Small intestine (tissue), 16 donors: ENCODE measurements at places on chromosomes 1 and 21. TPM values are rescaled to one million over a fixed set of nuclear protein-coding genes. Genes with fewer than 3 reads are reported as not detected.

DNA sequence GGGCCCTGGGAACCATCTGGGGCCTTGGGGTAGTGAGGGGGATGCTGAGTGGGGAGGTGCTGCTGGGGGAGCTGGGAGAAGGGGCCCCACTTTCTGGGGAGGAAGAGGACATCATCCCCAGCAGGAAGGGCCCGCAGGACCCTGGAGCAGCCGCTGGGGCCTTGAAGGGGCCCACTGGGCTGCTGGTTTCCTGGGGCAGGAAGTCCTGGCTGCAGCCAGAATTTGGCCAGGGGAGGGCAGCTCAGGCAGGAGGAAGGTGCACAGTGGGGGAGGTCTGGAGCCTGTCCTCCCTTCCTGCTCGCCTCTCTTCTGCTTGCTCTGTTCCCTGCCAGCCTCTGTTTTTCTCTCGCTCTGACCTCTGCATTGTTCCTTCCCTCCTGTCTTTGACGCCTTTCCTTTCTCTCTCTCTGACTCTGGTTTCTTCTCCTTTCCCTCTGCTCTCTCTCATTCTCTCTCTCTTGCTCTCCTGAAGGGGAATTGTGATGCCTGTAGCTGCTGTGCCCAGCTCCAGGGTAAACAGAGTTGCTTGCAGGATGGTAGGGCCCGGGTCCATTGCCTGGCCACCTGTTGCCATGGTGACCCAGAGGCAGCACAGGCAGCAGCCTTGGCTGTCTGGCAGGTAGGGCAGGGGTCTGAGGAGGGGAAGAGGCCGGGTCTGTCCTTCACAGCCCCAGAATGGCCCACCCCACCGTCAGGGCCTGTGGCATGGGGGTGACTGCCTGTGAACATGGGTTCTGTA lies 23.9 kb downstream of the ACOT11 start:
- H3K27me3 ChIP-seq: no peaks in the 10 kb centered on the region
- no peak for DNase-seq
- H3K27ac ChIP-seq: no peak overlapping the region
- H3K4me3 ChIP-seq: no peak overlapping the region
- peaks cover 1% of the 10 kb centered on the region for H3K36me3 ChIP-seq

GRCh38 chr1:111884772-111885443 lies 104.6 kb downstream of the KCND3 start:
- H3K27ac ChIP-seq: no peak overlapping the region
- H3K4me1 ChIP-seq: no peaks in the 10 kb centered on the region
- no peaks in the 10 kb centered on the region for H3K27me3 ChIP-seq
- H3K36me3 ChIP-seq: no peaks in the 10 kb centered on the region
- no peak overlapping the region for H3K4me3 ChIP-seq

GRCh38 chr1:38581396-38581795 lies 278.2 kb downstream of the RRAGC start:
- H3K4me1 ChIP-seq: no peaks in the 10 kb centered on the region
- peaks cover 2% of the 10 kb centered on the region for H3K27me3 ChIP-seq
- no peak for DNase-seq
- no peak overlapping the region for H3K4me3 ChIP-seq
- no peaks in the 10 kb centered on the region for H3K36me3 ChIP-seq
- no peak overlapping the region for H3K27ac ChIP-seq

The SLC30A1 gene
- 8.9 TPM for polyA plus RNA-seq

The NBPF9 gene
- polyA plus RNA-seq: 26.1 TPM

The HHIPL2 gene
- 0.04 TPM for polyA plus RNA-seq
